Renal pelvis (tissue), 12 donors: ENCODE measurements at places on chromosomes 12 and 14. TPM values are rescaled to one million over a fixed set of nuclear protein-coding genes. Genes with fewer than 3 reads are reported as not detected.

- no peak for DNase-seq
These were observed 84.1 kb downstream of the BCAT1 start for GRCh38 chr12:24864796-24865125.

- peak; percentile 15 for DNase-seq
These were observed at the start of gene BRI3BP for GRCh38 chr12:124993626-124994436. TSS of gene BRI3BP (plus strand) at chr12:124993645. CDS start at chr12:124993791, 146 bp downstream.

DNA sequence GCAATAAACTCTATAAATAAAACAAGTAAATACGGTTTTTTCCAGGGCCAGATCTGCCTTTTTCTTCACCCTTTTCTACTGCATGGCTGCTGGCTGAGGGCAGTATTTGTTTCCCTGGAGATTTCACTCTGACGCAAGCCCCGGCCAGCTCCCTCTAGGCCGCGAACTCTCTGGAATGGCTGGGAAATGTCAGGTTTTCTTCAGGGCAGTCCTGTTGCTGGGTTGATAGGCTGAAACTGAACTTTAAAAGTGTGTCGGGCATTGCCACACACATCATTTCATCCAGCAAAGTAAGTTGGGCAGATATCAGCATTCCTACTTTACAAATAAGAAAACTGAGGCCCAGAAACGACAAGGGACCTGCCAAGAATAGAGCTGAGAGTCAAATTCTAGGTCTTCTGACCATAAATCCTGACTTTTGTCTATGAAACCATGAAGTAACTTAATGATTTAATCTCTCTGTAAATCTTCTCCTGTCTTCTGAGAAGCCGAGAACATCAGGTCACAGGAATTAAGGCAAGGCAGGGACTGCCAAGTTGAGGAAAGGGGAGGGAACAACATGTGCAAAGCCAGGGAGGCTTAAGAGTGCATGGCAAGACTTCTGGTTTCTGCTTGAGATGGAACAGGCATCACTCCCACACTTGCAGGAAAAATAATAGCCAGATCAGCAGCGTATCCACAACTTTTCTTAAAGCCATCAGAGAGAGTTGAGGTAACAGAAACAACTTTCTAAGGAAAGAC, 205.0 kb upstream of the CCDC196 start:
- DNase-seq = no peak

GRCh38 chr12:19971361-19972280, 396.7 kb upstream of the PDE3A start:
- peak; percentile 71 for DNase-seq

DNA sequence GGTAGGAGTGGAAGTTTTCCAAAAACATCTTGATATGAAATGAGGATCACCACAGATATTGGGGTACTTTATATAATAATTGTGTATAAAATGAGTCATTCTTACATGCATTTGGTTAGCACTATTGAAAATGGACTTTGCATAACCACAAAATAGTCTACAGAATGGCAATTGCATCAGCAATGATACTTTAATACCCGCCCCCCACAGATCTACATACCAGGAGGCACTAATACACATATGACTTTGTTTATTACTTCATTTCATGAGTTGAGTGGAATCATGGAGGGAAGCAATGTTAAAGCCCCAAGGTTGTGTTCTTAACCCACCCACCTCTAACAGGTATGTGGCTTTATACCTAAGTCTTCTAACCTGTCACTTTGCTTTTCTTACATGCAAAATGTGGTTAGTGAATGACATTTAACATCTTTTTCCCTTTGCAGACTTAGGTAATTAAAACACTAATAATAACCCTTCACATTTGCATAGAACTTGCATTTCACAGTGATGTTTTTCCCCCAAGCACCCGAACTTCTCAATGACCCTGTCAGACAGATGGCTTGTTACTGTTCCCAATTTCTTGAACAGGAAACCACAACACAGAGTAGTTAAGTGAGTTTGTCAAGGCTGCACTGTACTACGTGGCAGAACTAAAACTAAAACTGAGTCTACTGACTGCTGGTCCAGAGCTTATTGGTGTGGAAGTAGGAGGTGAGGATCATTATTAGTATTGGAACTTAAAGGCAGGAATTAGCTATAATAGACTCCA, 101.9 kb downstream of the NPAS3 start:
- DNase-seq = no peak

- peak; percentile 94 for DNase-seq
These were observed 1.2 kb upstream of the TNFAIP2 start for GRCh38 chr14:103121846-103122584.

DNA sequence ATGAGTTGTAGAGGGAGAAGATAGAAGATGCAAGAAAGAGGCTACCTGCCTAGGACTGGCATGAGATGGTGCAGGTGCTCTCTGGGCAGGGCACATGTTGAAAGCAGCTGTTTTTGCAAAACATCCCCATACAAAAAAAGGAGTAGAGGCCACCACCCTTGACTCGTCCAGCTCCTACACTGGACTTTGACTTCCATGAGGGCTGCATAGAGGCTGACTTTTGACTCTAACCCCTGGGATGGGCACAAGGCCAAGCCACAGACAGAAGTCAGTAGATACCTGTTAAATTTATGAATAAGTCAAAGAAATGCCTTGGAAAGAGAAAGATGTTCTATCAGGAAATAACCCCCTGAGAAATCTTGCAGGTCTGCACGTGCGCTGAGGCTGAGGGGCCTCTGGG, 1139.1 kb upstream of the TMEM132C start:
- DNase-seq = no peak

DNA sequence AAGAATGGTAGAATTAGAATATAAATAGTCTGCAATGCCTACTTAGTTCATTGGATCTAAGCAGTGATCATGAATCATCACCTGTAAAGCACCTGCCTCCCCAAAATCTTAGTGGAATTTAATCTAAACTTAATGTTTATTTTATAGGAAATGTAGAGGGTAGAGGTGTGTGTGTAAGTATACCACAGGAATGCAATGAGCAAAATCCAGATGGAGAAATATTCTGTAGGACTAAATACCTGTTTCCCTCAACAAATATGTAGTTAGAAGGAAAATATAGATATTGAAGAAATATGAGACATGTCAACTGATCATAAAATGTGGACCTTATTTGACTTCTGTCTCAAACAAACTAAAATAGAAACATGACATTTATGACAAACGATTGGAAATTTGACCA, 839.2 kb upstream of the FBXO33 start:
- DNase-seq = no peak

GRCh38 chr14:72968316-72968715, 42.1 kb downstream of the DCAF4 start:
- DNase-seq = no peak

DNA sequence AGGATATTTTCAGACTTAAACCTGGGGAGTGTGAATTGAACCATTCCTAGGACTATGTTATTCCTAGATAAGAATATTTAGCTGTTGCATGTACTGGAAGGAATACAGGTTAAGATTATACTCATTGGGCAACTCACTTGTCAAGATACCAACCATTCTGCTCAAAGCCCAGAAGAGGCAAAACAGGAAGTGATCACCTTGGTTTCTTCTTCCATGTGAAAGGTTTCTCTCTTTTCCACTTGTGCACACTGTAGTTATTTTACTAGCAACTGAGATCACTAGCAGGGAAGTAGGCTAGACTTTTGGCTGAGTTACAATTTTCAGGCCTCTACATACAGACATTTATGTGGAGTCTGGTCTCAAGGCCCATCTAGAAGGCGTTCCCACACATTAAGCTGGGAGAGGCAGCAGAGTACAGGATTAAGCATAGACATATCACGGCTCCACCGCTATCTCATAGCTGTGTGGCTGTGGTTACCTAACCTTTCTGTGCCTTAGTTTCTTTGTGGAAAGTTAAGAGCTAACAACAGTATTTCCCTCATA, 83.9 kb upstream of the FERMT2 start:
- no peak for DNase-seq

DNA sequence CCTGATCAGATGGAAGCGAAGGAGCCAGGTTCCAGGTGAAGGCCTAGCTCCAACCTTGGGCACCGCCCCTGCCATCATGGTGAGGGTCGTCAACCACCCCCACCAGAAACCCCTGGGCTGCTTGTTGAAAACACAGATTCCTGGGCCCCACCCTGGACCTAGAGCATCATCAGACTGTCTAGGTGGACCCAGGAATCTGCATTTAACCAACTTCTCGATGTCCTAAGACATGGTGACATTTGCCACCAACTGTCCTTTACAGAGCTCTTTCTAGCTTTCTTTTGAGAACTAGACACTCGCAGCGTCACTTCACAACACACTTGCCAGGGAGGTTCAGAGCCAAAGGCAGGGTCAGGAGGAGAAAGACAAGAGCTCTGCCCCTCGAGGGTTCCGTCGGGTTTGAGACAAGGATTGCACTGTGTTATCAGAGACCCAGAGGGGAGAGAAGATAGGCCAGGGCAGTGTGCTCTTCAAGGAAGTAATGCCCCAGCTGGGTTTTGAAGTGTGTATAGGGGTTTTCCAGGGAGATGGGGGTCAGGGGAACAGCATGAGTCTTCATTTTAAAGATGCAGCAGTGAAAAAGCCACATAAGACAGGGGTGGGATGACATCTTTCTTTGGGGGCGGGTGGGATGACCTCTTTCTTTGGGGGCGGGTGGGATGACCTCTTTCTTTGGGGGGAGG, 24.6 kb downstream of the RFLNA start:
- no peak for DNase-seq

DNA sequence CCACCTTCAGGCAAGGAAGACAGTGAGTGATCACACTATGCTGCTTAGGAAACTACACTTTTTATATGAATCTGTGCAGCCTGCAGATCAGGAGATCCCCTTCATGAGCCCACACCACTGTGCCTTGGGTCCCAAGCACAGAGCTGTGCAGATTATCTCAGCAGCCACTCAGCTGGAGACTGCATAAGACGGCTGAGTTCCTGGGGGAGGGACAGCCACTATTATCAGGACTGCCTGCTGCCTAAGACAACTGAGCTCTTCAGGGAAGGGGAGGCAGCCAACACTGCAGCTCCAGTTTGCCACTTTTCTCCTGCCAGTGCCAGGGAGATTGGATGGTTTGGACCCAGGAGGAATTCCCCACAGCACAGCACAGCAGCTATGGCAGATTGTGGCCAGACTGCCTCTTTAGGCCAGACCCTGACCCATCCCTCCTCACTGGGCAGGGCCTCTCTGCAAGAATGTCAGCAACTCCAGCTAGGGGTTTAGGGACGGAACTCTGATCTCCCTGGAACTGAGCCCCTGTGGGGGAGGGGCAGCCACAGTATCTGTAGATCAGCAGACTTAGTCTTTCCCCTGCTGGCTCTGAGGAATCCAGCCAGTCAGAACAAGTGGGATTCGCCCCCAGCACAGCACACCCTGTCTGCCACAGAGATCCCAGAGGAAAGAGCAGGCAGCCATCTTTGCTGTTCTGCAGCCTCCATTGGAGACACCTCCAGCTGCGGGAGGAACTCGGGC, 141.3 kb downstream of the KLHL28 start:
- no peak for DNase-seq

DNA sequence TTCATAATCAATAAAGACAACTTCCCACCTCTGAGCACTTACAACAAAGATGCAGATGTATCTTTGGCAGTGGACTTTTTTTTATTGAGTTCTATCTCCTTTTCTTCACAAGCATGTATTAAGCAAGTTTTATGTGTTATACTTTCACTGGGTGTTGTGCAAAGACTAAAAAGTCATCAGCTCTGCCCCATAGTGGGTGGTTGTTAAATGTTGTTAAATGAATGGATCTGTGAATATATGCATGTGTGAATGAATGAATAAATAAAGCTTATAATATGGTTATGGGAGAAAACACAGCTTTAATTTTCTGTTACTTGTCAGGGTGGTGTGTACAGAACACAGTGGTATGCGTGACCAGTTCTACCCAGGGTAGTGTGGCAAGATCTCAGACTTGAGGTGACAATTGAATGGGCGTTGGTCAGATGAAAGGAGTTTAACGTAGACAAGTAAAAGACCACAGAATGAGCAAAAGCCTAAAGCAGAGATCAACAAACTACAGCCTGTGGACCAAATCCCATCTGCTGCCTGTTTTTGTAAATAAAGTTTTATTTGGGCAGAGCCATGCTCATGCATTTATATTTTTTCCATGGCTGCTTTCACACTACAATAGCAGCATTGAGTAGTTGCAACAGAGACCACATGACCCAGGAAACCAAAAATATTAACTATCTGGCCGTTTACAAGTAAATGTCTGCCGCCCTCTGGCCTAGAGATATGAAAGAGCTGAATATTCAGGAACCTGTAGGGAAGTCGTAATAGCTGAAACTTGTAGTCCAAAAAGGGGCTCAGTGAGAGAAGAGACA, 207.4 kb upstream of the EEA1 start:
- no peak for DNase-seq

GRCh38 chr14:67536087-67536486, 3.0 kb downstream of the PLEKHH1 start:
- DNase-seq = no peak

DNA sequence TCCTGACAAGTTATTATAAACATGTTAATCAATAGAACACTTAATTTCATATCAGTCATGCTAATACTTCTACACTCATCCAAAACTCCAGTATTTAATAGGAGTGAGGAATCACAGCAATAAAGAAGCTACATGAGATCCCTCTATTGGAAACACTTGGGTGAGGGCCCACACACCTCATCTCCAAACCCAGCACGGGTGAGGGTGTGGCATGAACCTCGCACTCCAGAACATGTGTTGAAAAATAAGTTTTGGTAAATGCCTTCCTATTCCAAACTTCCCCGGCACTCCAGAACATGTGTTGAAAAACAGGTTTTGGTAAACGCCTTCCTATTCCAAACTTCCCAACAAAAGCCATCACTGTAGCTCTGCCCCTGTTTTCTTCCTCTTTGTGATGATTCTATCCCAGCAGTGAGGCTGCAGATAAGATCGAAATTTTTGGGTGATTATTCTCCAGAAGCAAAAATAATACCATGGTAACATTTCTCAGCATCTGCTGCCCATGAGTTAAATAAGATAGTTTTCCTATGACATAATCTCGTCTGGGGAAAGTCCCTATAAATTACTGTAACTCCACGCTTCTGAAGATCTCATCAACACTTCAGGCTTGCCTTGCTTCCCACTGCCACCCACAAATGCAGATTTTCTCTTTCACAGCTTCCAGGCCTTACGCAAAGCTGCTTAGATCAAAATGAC, 24.4 kb upstream of the PTPRB start:
- DNase-seq = no peak

GRCh38 chr12:66633676-66634075, 45.2 kb downstream of the GRIP1 start:
- no peak for DNase-seq

The POTEG gene
- not detected for polyA plus RNA-seq

The TTC9 gene
- polyA plus RNA-seq = 3.5 TPM

The HOXC4 gene
- polyA plus RNA-seq = 46.7 TPM

The TTC6 gene
- 0.55 TPM for polyA plus RNA-seq

The KCNH5 gene
- 0.14 TPM for polyA plus RNA-seq
